ENCODE measurements at places on chromosomes 13 and 19.

DNA sequence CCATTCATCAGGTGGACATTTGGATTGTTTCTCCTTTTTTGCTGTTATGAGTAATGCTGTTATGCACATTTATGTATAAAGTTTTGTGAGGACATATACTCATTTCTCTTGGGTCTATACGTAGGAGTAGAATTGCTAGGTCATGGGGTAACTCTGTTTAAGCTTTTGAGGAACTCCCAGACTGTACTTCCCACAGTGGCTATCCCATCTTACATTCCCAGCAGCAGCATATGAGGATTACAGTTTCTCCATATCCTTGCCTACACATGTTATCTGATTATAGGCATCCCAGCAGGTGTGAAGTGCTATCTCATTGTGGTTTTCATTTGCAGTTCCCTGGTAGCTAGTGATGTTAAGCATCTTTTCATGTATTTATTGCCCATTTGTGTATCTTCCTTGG, 5.9 kb downstream of the ZSCAN22 start:
- no peak for DNase-seq

GRCh38 chr13:43994999-43995859, 115.5 kb downstream of the LACC1 start:
- no peak for DNase-seq

DNA sequence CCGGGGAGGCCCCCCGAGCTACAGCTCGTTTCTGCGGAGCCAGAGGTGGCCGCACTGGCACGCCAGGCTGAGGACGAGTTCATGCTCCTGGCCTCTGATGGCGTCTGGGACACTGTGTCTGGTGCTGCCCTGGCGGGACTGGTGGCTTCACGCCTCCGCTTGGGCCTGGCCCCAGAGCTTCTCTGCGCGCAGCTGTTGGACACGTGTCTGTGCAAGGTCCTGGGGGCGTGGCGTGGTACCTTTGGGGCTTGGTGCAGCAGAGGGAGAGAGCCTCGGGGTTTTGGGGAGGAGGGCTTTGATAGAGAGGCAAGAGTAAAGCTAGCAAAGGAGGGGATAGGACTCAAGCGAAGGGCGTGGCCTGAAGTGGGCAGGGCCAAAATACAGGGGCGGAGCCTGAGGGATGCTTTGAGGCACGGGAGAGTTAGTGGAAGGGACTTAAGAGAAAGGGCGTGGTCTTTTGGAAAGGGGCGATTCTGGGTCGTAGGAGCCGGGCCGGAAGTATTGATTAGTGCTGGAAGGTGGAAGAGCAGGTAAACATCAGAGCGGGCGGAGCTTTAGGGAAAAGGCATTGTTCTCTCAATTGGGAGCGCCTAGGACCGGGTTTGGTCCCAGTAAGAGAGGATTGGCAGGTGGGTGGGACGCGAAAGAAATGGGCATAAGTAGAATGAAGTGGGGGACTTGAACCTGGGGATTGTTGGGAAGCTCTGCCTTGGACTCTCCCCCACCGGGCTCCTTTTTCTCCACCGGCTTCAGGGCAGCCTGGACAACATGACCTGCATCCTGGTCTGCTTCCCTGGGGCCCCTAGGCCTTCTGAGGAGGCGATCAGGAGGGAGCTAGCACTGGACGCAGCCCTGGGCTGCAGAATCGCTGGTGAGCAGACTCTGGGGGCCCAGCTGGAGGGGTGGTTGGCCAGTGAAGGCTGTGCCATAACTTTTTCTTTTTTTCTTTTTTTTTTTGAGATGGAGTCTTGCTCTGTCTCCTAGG, 1.2 kb downstream of the PPM1N start:
- no peak for DNase-seq

- DNase-seq: no peak
Observed at GRCh38 chr13:108897955-108898354, 268.5 kb downstream of the MYO16 start.

DNA sequence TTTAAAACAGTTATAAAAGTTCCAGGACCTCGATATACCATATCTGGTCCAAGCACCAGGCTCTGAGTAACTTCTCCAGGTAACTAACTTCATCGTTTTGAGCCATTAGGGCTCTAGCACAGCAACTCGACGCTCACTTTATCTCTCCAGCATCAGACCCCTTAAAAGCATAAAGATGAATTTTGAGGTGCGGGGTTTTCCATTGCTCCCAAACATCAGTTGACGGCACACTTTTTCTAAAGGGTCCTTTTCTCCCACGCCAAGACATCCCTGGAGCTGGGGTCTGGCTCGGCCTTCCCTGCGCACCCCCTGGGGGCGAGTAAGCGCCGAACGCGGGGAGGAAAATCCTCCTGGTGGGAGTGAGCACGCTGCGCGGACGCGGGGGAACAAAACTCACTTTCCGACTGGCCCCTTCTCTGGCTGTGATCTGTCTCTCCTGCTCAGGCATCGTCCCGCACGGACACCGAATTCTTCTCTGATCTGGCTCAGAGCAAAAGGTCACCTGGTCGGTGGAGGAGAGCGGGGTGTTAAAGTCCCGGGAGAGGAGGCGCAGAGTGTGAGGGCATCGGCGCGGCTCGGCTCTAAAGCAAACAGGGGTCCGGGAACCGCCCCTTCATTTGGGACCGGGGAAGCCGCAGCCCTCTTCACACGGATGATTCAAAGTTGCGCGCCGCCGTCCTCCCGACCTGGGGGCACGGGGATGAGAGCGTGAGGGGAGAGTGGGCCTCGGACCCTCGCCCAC, at the start of gene ATP7B:
Gene ATP7B (minus strand): TSS at position 561 of the 742 bp plus-strand sequence. CDS start 113 bp downstream, at position 448.
- no peak for DNase-seq

DNA sequence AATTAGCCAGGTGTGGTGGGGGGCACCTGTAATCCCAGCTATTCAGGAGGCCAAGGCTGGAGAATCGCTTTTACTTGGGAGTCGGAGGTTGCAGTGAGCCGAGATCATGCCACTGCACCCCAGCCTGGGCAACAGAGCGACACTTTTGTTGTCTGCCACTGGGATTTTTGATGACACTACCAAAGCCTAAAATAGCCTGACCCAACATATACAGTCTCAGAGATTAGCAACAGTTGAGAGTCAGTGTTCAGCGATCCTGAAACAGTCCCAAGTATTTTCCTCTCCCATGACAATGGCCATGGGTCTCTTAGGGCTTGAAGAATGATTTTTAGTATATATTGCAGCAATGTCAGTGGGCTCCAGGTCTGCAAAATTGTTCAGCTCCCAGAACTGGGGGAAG, 32.9 kb downstream of the SLC25A30 start:
- no peak for DNase-seq

Measured in stimulated activated CD4-positive, alpha-beta T cell treated with anti-CD3 and anti-CD28 coated beads, Interleukin-1b, Interleukin-23, amount 100 ng/mL, for 1 hour (primary cell).